ENCODE measurements at places on chromosomes 11 and 22.

DNA sequence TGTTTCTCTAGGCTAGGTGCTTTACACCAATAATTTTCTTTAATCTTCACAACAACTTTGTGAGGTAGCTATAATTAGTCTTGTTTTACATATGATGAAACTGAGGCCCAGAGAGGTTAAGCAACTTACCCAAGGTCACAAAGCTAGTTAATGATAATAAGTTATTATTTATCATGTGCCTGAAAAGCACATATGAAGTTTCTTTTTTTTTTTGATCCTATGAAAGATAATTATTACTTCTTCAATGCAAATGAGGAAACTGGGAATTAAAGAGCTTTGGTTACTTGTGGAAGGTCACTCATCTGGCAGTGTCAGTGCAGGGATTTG is 22.8 kb downstream of the STIM1 start:
- no peak for DNase-seq

- no peak for DNase-seq
Observed at GRCh38 chr11:96191752-96192151, 151.2 kb downstream of the MAML2 start.

- DNase-seq = no peak
Observed at GRCh38 chr11:108213784-108214183, 8.7 kb downstream of the NPAT start.

DNA sequence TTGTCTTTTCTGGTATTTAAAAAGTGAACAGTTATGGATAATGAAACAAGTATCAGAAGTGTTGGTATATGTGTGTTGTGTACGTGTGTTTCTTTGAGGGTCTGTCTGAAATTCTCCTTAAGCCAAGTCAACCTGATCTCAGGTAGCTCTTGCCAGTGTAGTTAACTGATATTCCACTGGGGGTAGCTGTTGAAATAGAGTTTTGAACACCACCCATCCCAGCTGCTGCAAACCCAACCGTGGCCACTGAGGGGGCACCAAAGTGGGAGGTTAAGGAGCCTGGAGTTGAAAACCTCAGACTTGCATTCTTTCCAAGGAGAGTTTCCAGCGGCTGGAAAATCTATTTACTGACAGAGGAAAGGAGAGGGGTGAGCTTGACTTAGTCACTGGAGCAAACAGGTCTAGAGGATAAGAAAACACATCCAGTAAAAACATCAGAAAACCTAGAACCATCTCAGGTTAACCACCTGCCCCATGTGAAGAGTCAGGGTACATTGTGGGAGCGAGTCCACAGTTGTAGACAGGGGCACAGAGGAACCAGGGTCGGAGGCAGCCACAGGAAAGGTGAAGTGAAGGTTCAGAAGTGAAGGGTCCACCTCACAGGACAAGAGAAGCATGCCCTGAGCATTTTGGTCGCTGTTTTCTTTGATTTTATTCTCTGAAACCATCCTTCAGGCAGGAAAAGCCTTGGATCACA is 8.8 kb upstream of the CUL5 start:
- DNase-seq = peak; percentile 14

DNA sequence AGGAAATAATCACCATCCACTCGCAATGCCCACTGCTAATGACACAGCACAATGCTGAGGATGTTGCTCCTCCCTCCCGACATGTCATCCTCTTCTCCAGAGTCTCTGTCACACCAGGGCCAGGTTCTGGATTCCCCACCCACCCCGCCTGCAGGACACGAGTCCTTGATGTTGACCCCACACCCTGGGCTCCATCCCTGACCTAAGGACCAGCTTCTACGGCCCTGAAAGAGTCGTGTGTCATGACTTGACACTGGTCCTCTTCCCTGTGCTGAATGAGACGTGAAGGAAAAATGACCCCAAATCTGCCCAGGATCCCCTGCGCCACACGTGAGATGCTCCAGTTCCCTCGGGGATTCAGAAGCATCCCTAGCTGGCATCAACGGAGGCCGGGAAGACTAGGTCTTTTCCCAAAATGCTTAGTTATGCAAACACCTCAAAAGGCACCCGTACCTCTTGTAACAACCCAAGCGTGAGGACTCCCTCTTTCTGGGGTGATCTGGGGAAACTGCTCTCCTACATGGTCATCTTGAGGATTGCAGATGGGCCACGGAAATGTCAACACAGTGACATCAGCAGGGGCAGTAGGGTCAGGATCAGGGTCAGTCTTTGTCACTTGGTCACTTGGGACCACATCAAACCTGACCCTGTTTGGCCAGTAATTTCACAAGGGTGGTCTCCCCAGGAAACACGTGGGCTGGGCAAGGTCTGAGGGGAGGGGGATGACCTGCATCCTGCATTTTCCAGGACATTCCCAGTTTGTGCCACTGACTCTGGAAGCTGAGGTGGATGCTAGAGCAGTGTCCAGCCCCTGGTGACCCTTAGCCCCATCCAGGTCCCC is 42.0 kb downstream of the IGLL5 start:
- DNase-seq = no peak

DNA sequence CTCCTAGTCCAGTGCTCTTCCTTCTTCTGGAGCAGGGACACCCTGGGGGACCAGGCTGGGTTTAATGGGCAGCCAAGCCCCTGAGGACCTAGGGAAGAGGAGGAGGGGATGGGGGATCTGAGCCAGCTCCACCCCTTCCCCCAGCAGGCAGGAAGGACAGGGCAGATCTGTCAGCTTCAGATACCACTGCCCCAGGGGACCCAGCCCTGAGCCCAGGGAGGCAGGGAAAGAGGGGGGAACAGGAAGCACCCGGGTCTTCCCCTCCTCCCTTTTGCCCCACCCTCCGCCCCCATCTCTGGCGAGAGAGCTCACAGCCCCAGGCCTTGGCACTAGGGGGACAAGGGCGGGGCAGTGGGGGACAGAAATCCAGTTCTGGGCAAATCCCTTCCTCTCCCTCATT is 11.7 kb upstream of the SOX10 start:
- DNase-seq = no peak
